ENCODE measurements at places on chromosomes 3 and 15. TPM values are rescaled to one million over a fixed set of nuclear protein-coding genes. Genes with fewer than 3 reads are reported as not detected.

GRCh38 chr3:9295007-9295406 is 45.6 kb upstream of the SRGAP3 start:
- no peaks in the 10 kb centered on the region for H3K4me1 ChIP-seq
- H3K27ac ChIP-seq = no peak overlapping the region
- H3K4me3 ChIP-seq = no peak overlapping the region
- no peaks in the 10 kb centered on the region for H3K27me3 ChIP-seq

IL17RD gene
- total RNA-seq = 1.1 TPM

NLGN1 gene
- 3.3 TPM for total RNA-seq

GRCh38 chr3:171350364-171350763 is 109.8 kb downstream of the TNIK start:
- no peaks in the 10 kb centered on the region for H3K36me3 ChIP-seq
- no peak for DNase-seq
- no peak overlapping the region for H3K4me3 ChIP-seq

LARP6 gene
- 6.2 TPM for total RNA-seq

DNA sequence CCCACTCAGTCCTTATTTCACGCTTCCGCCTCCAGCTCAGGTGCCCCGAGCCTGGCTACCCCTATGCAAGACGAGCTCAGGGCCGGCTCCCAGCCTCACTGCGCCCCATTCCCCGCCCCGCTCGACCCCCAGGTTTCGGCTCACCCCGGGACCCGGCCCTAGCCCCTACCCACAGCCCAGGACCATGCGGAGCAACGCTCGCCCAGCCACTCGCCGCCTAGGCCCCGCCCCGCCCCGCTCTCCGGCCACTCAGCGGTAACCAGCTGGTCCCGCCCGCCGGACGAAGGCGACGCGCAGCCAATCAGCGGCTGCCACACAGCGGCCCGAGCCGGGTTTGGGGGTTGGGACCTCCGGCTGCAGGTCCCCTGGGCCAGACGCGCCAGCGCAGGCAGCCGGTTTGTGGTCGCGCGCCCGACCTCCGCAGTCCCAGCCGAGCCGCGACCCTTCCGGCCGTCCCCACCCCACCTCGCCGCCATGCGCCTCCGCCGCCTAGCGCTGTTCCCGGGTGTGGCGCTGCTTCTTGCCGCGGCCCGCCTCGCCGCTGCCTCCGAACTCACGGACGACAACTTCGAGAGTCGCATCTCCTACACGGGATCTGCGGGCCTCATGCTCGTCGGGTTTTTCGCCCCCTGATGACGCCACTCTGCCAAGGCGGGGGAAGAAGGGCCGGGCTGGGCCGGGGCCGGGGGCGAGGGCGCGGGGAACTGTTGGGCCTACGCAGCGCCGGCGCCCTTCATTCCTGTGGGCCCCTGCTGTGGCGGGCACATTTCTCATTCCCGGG is at the start of gene CATSPER2:
CATSPER2 (minus strand) TSS at position 196 of the 781 bp plus-strand sequence. CDS start 783 bp downstream, outside the sequence.
- H3K4me3 ChIP-seq = no peak within 1 kb of the TSS
- H3K4me1 ChIP-seq = no peaks in the 10 kb centered on the region
- H3K27ac ChIP-seq = no peak within 1 kb of the TSS

CFAP100 gene
- total RNA-seq = not detected

MCTP2 gene
- total RNA-seq = 35.3 TPM

DNA sequence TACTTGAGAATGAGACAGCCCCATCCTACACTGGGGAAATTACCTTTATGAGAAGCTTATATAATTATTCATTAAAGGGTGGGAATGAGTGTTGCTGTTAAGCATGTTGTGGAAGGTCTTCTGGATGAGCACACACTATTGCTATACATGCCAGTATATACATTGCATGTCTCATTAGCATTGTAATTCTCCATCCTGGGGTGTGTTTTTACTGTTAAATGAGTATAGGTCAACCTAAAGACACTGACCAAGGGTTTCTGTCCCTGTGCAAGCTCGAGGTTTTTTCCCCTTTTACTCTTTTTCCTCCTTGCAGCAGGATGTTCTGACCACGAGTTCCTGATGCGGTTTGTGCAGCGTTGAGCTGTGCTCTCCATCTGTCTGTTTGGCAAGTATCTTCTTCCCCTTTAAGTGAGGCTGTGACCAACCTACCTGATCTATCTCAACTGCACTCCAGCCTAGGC is 7.2 kb upstream of the IVD start:
- DNase-seq = no peak
- no peak overlapping the region for H3K4me3 ChIP-seq
- no peaks in the 10 kb centered on the region for H3K27me3 ChIP-seq
- H3K27ac ChIP-seq = peak overlapping the region; percentile 3
- H3K36me3 ChIP-seq = peaks cover 8% of the 10 kb centered on the region

GRCh38 chr3:134350861-134351311 is 23.4 kb downstream of the AMOTL2 start:
- peaks cover 56% of the 10 kb centered on the region for H3K4me1 ChIP-seq
- no peak overlapping the region for H3K4me3 ChIP-seq
- H3K27me3 ChIP-seq = no peaks in the 10 kb centered on the region

- H3K27ac ChIP-seq = no peak overlapping the region
- H3K4me1 ChIP-seq = no peaks in the 10 kb centered on the region
- H3K4me3 ChIP-seq = no peak overlapping the region
- H3K27me3 ChIP-seq = no peaks in the 10 kb centered on the region
- no peaks in the 10 kb centered on the region for H3K36me3 ChIP-seq
- DNase-seq = no peak
Observed at GRCh38 chr15:34279368-34279767, 54.6 kb downstream of the EMC4 start.

GRCh38 chr3:70992131-70992530 is 591.4 kb downstream of the FOXP1 start:
- no peaks in the 10 kb centered on the region for H3K4me1 ChIP-seq
- no peaks in the 10 kb centered on the region for H3K27me3 ChIP-seq
- DNase-seq = no peak
- peaks cover 48% of the 10 kb centered on the region for H3K36me3 ChIP-seq

DNA sequence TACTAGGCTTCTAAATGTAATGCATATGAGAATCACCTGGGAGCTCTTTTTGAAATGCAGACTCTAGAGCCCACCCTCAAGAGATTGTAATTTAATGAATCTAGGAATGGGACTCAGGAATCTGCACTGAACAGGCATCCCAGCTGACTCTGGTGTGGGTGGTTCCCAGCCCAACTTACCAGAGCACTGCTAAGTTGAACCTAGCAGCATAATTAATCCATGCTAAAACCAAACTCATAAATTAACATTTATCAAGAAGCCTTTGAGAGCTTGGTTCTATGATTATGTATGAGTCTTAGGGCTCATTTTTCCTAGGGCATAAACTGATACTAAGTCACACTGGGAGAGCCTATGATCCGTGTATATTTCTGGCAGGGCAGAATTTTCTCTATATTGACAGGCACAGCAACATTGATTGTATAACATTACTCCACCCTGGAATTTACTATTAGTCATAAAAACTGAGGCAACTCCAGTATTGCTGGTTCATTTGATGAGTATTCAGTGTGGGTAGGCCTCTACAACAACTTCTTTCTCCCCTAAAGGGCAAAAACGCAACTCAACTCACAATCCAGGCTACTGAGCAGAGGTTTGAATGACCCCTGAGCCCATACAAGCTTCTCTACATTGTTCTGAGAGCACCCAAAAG is 10.7 kb upstream of the CSTA start:
- no peaks in the 10 kb centered on the region for H3K27me3 ChIP-seq
- no peaks in the 10 kb centered on the region for H3K36me3 ChIP-seq
- no peak overlapping the region for H3K4me3 ChIP-seq
- no peak for DNase-seq
- H3K27ac ChIP-seq = no peak overlapping the region

- no peak for DNase-seq
- H3K4me3 ChIP-seq = no peak overlapping the region
- H3K36me3 ChIP-seq = no peaks in the 10 kb centered on the region
- H3K27ac ChIP-seq = no peak overlapping the region
- H3K27me3 ChIP-seq = peaks cover 11% of the 10 kb centered on the region
Observed at GRCh38 chr15:26889298-26889898, 22.5 kb downstream of the GABRA5 start.

DNA sequence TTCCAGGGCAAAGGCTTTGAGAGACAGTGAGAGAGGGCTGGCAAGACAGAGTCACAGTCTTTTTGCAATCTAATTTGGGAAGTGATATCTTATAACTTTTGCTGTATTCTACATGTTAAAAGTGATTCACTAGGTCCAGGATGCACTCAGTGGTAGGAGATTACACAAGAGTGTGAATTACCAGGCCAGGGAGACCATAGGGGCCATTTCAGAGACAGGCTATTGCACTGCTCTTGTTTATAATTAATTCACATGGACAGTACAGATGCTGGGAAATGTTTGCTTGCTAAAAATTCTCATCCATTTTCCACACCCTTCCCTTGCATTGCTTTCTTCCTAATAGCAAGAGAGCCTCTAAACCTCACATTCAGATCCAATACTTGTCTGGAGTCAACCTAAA is 22.6 kb upstream of the POMGNT2 start:
- no peak overlapping the region for H3K4me3 ChIP-seq
- no peaks in the 10 kb centered on the region for H3K27me3 ChIP-seq
- no peaks in the 10 kb centered on the region for H3K4me1 ChIP-seq
- DNase-seq = no peak
- no peaks in the 10 kb centered on the region for H3K36me3 ChIP-seq
- H3K27ac ChIP-seq = no peak overlapping the region

TICRR gene
- 0.09 TPM for total RNA-seq

DNA sequence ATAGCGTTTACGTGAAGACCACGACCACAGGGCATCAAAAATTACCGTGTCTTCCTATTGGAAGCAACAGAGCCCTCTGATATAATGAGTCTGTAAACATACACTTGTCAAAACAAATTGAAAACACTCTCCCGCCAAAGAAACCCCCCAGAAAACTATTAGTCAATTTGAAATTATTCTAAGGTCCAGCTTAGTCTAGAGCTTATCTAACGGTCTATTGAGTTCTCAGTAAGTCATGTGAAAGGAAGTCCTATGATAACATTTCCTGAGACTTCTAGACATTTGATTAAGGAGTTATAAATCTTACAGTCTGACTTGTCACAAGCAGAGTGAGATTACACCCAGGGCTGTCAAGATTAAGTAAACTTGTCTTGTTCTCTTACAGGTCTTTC is 356.3 kb downstream of the FOXP1 start:
- peak overlapping the region; percentile 29 for H3K4me3 ChIP-seq
- no peaks in the 10 kb centered on the region for H3K27me3 ChIP-seq
- H3K36me3 ChIP-seq = no peaks in the 10 kb centered on the region

GRCh38 chr15:69793781-69794451 is 303.8 kb downstream of the TLE3 start:
- H3K27me3 ChIP-seq = no peaks in the 10 kb centered on the region
- peaks cover 9% of the 10 kb centered on the region for H3K4me1 ChIP-seq
- DNase-seq = no peak
- no peaks in the 10 kb centered on the region for H3K36me3 ChIP-seq
- H3K4me3 ChIP-seq = no peak overlapping the region

MST1 gene
- total RNA-seq = 23.7 TPM

GRCh38 chr3:114816052-114816451 is 331.0 kb downstream of the ZBTB20 start:
- H3K27ac ChIP-seq = no peak overlapping the region
- no peaks in the 10 kb centered on the region for H3K27me3 ChIP-seq

GPR87 gene
- 0.67 TPM for total RNA-seq

SH2D7 gene
- not detected for total RNA-seq

DNA sequence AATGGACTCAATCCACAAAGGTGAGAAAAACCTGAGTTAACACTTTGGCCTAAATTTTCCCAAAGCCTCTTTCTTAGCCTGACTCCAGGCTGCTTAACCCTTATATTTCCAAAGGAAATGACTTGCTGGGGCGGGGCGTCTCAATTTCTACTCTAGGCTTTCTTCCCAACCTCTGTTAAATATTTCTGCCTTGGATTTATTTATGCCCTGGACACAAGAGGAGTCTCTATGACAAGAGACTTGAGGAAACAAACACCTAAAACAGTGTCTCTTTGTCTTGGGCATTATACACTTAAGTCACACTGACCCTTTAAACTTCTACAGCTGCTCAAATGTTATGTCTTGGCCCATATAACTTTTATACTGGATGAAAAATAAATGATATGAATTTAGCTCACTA is 28.3 kb upstream of the AP4E1 start:
- H3K36me3 ChIP-seq = no peaks in the 10 kb centered on the region
- peak overlapping the region; percentile 44 for H3K27ac ChIP-seq
- no peak for DNase-seq
- peaks cover 3% of the 10 kb centered on the region for H3K4me1 ChIP-seq

IQCH gene
- 0.93 TPM for total RNA-seq

DNA sequence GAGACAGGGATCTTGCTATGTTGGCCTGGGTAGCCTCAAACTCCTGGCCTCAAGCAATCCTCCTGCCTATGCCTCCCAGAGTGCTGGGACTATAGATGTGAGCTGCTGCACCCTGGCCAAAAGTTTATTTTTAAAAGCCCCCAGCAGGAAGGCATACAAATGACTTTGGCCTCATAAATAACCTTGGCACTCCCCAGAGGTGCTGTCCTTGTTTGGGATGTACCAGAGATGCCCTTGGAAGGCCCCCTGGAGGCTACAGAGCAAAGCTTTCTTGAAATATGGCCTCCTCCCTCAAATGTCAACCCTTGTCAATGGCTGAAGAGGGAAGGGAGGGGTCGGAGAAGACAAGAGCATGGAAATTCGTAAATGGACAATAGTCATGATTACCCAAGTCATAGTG is 14.0 kb upstream of the RTP3 start:
- no peaks in the 10 kb centered on the region for H3K36me3 ChIP-seq
- H3K27ac ChIP-seq = no peak overlapping the region
- H3K4me1 ChIP-seq = peaks cover under 1% of the 10 kb centered on the region
- no peak for DNase-seq
- no peaks in the 10 kb centered on the region for H3K27me3 ChIP-seq

MORC1 gene
- not detected for total RNA-seq

ANKRD34C gene
- not detected for total RNA-seq

DNA sequence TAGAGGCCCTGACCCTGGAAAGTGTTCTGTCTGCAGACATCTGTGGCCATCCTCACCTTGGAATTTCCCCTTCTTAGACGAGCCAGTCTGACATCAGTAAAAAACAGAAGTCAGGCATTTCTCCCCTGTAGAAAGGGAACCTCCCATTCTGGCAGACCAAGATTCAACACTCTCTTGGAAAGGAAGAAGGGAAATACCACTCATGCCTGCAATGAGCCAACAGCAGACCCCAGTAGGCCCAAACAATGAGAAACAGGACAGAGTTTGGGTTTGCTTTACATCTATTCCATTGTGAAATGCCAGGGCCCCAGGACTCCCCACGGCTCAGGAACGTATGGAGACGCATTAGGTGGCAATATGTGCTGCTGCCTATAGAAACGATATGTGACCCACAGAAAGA is 264.0 kb upstream of the NSMCE3 start:
- H3K36me3 ChIP-seq = no peaks in the 10 kb centered on the region
- H3K4me1 ChIP-seq = peaks cover 11% of the 10 kb centered on the region

DNA sequence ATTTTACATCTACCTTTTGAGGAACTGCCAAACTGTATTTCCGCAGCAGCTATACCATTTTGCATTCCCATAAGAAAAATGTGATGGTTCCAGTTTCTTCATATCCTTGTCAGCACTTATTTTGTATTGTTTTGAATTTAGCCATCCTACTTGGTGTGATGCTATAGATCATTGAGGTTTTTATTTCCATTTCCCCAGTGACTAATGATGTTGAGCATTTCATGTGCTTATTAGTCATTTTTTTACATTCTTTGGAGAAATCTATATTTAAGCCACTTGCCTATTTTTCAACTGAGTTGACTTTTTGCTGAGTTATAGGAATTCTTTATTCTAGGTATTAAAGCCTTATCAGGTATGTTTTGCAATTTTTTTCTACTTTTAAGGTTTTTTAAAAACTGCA is 347.6 kb upstream of the RARB start:
- no peaks in the 10 kb centered on the region for H3K4me1 ChIP-seq
- DNase-seq = no peak
- no peak overlapping the region for H3K27ac ChIP-seq
- no peak overlapping the region for H3K4me3 ChIP-seq
- H3K36me3 ChIP-seq = no peaks in the 10 kb centered on the region
